NCI-H187 treated with DMSO at 0.1 percent for 48 hours (cell line): ENCODE measurements at places on chromosomes 5 and 9.

- no peak for DNase-seq
These were observed 7.0 kb downstream of the DOLK start for GRCh38 chr9:128940271-128940921.

DNA sequence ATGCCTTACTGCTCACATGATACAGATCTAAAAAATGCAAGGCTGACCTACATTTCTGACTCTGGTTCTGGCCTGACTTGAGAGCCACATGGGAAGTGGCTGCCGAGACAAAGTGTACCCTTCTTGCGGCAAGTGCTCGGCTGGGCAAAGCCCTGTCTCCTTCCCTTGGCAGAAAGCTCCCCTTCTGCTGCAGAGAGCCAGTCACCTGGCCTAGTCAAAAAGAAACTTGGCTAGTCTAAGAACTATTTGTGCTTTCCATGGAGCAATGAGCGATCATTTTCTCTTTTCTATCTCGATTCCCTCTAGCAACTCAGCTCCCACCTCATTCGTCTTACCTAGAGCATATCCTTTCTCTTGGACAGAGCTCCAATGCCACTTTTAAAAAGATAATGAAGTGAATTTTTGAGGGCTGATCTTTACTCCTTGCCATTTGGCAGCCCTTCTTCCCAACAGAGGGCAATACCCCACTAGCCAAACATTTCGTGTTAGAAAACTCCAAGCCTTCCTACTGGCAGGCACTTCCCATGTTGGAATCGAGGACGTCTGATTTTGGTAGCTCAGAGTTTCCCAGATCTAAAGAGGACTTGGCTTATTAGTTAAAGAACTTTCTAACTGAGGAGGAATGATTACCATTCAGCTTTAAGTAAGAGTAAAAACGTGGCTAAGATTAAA, 108.1 kb upstream of the PRRC1 start:
- DNase-seq = no peak

DNA sequence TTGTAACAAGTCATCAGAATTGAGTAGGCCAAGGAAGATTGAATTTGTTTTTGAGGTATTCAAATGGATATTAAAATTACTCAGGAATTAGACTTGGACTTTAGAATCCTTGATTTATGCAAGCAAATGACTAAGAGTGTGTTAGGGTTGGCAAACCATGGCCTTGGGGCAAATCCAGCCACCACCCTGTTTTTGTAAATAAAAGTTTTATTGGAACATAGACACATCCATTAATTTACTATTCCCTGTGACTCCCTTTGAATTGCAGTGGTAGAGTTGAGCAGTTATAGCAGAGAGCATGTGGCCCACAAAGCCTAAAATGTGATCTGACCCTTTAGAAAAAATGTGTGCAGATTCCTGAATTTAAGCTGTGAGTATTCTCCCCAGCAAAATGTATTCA, 115.6 kb downstream of the WDR70 start:
- DNase-seq = no peak

- DNase-seq = no peak
These were observed 1.2 kb downstream of the ANKRD33B start for GRCh38 chr5:10564838-10565784.

DNA sequence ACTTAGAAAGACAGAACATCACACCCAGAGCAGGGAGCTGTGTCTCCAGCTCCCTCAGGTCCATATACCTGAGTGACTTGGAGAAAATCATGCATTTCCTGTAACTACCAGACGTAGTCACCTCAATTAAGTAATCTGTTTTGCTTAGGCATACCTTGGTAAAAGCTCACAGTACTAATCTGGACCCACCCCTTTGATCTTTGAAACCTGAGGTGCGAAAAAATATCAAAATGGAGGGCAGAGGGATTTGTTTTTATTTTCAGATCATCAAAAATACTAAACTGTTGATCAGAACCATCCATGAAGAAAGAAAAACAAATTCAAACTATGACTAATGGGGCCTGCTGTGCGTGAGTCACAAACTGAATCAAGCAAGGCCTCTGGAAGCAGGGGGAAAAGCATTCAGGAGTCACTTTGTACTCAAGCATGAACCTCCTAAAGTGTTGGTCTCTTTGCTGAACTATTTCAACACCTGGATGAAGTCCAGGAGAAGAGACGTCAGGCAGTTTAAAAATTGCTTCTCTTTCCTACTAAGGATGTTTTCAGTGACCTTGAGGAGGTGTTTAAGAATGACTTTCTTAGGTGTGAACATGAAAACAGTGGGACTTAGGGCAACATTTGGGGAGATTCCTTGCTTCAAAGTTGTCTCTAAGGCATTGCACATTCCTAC, 76.3 kb downstream of the MUSK start:
- no peak for DNase-seq

DNA sequence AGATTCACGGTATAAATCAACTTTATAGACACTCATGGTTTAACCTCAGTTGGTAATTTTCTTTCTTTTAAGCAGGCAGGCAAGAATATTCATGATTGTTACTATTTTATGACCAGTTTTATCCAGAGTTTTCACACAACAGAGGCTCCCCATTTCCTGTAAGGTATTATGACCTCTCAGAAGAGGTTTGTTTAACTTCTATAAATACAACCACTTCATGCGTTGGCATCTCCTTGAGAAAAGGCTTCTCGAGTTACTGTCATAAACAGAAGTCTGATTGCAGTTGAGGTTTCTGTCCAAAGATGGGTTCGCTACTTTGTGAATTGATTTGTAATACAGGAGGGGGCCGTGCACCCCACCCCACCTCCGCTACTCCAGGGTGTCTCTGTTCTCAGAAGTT, 55.3 kb downstream of the ENTREP1 start:
- no peak for DNase-seq

DNA sequence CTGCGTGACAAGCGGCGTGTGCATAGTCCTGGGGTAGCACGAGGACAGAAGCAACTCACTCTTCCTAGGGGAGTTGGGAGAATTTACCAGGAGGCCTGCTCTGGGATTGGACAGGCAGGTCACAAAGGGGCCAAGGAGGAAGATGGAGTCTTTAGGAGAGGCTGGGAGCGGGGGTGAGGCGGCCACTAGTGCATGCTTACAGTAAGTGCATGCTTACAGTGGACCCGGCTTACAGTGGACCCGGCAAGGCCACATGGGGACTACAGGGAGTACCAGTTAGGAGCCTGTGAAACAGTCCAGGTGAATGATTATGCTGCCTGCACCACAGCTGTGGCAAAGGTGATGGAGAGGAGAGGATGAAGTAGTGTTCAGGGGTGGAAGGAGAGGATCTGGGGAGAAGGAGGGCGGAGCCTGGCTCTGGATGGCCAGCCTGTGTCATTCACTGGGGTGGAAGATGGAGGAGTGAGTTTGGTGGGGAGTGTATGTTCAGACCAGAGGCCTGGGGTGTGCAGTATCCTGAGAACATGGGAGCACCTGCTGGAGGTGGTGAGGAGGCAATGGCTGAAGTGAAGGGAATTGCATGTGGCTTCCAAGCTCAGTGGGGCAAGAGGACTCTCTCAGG, 78.7 kb downstream of the CRB2 start:
- no peak for DNase-seq

DNA sequence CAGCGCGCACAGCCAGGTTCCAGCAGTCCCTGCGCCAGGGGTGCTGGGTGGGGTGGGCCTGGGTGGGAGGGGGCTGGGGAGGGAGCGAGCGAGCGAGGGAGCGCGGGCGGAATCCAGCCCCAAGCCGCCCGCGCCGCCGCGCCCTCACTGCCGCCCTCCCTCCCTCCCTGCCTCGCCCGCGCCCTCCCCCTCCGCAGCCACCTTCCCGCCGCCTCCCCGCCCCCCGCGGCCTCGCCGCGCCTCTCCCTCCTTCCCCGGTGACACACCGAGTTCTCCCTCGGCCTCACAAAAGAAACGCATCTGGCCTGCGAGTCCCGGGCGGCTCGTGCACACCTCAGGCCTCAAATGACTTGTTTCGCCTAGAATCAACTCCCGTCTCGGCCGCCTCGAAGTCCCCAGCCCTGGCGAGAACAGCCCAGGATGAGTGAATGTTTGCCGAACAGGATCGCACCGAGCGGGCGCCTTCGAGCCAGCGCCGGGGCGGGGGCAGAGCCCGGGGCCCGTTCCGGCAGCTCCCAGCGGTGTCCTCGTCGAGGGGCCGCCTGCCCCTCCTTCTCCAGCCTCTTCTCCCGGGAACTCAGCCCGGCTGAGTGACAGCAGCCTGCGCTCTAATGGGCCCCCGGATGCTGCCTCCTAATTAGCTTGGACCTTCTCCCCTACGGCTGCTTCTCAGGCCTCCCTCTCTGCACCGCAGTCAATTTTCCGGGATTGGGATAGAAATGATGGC, 371 bp upstream of the PITX1 start:
- no peak for DNase-seq

DNA sequence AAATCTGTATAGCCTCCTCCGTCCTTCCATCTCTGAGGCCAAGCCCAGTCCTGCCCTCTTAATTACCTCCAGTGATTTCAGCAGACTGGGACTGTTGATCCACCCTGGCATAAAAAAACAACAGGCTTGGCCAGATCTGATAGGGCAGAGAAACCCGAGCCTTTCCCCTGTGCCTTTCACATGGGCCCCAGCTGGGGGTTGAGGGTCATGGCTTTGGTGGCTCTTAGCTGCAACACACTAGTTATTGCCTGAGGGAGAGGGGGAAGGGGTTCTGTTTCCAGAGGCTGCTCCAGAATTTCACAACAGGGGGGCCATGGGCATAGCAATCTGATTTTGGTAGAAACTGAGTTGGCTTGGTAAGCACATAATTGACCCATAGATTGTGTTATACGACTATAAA, 21.2 kb upstream of the PANK3 start:
- DNase-seq = no peak

GRCh38 chr9:70119786-70120185, 76.1 kb downstream of the MAMDC2 start:
- no peak for DNase-seq

DNA sequence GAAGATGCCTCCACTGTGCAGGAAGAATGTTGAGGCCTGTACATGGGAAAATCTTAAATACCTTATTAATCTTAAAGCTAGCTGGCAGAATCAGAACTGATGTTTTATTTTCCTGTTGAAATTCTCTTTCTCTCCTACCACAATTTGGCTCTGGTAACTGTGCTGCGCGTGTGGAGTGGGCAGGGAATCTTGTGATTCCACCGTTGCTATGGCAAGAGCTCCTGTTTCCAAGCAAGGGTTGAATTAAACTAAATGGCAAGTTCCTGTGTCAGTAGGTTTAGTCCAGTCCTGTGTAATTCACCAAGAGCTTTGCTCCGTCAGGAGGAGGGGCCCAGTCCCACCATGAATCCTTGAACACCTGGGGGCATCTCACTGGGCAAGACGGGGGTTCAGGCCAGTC, 36.4 kb downstream of the NXNL2 start:
- DNase-seq = no peak

GRCh38 chr9:87888501-87888900, 5.8 kb downstream of the SPATA31E1 start:
- no peak for DNase-seq

DNA sequence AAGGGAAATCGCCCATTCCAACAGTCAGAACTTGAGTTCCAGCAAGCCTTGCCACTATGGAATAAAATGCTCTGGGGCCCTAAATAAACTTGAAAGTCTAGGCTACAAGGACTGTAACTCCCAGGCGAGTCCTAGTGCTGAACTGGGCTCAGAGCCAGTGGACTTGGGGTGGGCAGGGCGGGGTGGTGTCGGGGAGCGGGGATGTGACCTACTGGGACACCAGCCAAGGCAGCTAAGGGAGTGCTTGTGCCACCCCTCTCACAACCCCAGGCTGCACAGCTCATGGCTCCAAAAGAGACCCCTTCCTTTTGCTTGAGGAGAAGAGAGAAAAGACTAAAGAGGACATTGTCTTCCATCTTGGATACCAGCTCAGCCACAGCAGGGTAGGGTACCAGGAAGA, 61.5 kb downstream of the MEIKIN start:
- DNase-seq = no peak

- DNase-seq = no peak
These were observed 21.3 kb downstream of the KCTD16 start for GRCh38 chr5:144191998-144192397.

DNA sequence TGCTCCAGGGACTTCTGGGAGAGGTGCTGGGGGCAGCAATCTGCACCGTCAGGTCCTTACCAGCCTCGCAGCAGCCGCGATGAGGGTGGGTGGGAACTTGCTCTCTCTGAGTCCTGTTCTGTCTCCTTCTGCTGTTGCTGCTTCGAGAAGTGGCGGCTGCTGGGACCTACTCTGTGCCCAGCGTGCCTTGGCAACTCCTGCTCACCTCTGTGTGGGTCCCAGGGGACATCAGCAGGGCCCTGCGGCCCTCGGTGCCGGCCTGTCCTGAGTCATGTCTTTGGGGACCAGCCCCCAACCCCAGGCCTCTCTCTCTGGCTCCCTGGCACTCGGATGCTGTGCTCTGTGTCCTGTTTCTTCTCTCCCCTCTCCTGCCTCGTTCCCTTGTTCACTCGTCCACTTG, 49.5 kb downstream of the KCNT1 start:
- no peak for DNase-seq

DNA sequence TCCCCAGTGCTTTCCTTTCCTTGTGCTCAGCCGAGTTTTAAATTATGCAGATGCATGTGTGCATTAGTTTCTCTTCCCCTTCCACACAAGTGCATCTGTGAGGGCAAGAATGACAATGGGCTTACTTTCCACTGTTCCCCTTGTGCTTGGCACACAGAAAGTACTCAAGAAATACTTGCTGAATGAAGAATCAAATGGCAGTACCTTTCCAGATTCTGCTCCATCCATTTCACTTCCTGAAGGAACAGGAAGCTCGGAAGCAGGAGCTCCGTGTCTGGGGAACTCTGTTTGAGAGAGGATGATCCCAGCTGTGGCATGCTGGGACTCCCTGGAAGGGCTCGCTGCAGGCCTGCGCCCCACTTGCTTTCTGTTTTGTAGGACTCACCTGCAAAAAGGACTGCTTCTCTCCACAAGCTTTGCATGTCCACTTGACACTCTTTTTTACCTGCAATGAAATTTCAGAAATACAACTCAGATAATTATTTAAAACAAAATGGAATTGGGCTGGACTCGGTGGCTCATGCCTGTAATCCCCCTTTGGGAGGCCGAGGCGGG, 5.5 kb downstream of the MRNIP start:
- DNase-seq = no peak

GRCh38 chr5:14011089-14012020, 66.9 kb upstream of the DNAH5 start:
- peak; percentile 68 for DNase-seq

GRCh38 chr5:11984196-11984595, 80.0 kb upstream of the CTNND2 start:
- DNase-seq = no peak

DNA sequence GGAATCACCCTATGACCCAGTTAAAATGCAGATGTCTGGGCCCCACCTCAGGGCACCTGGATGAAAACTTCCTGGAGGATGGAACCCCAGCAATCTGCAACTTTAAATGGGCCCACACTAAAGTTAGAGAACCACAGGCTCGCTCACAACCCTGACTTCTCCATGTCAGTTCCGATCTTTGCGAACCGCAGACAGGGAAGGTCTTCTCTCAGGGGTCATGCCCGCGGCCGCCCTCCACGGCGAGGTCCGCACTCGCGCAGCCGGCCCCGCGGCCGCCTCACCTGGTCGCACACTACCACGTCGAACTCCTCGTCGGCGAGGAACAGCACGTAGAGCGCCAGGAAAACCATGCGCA, 499 bp downstream of the ALG2 start:
- DNase-seq = no peak

GRCh38 chr5:7659420-7659819, 191.5 kb downstream of the CFAP90 start:
- DNase-seq = no peak
